ENCODE measurements at places on chromosomes 7 and 10. TPM values are rescaled to one million over a fixed set of nuclear protein-coding genes. Genes with fewer than 3 reads are reported as not detected.
A peak's percentile ranks its signal among the peaks of the same experiment; 100 is the strongest.

C10orf53 gene
- not detected for polyA plus RNA-seq

CPVL gene
- polyA plus RNA-seq: 1,108 TPM

WNT8B gene
- not detected for polyA plus RNA-seq

DNA sequence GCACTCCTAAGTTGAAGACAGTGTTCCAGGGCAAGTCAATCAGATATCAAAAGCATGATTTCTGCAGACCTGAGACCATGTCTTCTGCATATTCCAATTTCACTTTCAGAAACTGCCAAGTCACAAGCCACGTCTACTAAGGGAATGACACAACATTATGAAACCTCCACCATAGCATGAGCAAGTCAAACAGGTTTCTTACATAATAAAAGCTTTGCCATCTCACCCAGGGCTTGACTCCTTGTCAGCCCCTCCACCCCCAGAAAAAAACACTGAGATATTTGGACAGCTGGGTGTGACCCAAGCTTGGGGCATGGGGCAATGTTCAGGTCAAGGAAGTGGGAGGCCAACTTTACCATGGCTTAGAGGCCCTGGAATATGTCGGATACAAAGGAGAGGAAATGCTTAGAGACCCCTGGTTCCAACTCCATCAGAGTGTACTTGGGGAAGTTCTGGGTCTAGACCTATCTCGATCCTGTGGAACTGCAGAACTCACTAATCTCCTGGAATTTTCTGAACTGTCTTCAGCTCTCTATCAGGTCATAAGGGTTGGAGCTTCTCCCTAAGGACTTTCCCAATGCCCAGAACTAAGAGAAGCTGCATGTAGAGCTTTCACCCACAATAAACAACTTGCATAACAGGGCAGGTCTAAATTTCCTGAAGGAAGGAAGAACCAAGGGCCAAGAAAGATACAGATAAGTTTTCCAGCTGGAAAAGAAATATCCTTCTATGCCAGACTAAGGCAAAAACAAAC is 80.6 kb upstream of the NAMPT start:
- H3K4me3 ChIP-seq: no peak overlapping the region
- H3K27me3 ChIP-seq: no peaks in the 10 kb centered on the region
- peaks cover 18% of the 10 kb centered on the region for H3K4me1 ChIP-seq
- H3K27ac ChIP-seq: peak overlapping the region; percentile 80
- peak; percentile 94 for DNase-seq

DNA sequence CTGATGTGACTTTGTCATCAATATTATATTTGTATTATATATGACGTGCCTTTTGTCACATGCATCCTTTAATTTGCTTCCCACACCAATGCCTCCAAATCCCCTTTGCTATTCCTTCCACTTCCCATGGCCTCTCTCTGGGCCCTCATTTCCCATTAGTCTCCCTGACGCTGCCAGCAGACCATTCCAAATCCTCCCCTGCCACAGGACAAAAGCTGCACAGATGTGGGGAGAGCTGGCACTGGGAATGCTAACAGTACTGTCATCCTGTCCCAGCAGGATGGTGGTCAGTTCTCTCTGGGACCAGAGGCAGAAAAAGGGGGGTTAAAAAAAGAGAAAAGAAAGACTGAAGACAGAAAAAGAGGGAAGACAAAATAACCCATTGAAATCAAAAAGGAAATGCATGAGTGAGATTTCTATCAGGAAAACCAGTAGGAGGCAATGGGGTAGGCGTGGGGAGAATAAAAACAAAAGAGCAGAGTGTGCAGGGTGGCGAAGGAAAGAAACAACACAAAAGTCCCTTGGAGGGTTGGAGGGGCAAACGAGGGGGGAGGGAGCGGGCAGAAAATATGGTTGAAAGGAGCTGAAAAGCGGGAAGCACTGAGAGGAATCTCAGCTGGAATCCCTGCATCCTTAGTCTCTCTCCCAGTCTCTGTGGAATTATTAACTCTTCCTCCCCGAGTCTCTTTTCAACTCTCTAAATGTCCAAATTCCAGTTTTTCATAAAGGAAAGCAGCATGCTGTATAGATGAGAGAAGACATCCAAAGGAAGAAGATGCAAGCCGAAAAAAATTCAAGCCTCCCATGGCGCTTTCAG is 59.2 kb upstream of the PTN start:
- H3K27ac ChIP-seq: no peak overlapping the region
- no peaks in the 10 kb centered on the region for H3K36me3 ChIP-seq
- DNase-seq: no peak
- no peaks in the 10 kb centered on the region for H3K27me3 ChIP-seq
- H3K4me3 ChIP-seq: no peak overlapping the region

DNA sequence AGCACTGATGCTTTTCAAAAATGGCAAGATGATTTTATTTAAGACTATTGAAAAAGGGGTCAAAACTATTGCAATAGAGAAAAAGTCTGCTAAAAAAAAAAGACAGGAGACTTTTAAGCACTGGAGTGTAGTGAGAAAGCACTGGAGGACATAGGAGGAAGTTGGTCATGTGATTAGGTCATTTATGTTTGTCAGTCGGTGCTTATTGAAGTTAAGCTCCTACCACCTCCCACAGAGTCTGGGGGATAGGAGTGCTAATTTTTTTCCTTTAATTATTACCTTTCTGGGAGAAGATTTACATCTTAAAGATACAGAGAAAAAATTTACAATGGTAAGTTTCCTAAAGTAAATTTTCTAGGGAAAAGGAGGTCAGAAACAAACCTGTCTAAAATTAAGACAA is 80.2 kb upstream of the TMEM229A start:
- H3K27ac ChIP-seq: no peak overlapping the region
- H3K27me3 ChIP-seq: no peaks in the 10 kb centered on the region
- no peaks in the 10 kb centered on the region for H3K36me3 ChIP-seq
- no peak for DNase-seq

DNA sequence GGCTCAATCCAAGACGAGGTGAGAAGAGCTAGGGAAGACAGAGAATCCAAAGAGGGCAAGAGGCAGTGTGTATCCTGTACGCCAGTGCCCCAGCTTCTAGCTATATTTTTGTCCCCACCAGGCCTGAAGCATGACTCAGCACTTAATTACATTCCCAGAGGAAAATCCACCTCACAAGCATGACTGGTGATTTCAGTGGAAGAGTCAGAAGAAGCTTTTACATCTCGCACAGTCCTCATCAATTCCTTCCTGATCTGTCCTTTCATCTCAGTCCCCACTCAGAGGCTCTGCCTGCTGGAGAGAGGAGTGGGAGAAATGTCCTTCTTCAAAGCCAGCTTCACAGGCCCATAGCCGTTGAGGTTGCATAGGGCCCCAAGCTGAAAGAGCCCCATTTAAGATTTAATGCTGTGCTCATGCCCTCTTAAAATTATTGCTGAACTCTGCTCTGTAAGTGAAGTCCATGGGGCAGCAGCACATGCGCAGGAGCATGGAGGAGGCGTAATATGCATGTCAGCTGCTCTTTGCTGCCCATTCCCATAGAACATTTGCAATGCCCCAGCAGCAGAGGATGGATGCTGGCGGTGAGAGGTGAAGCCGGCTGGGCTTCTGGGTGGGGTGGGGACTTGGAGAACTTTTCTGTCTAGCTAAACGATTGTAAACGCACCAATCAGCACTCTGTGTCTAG is 39.0 kb upstream of the AOAH start:
- H3K4me1 ChIP-seq: peaks cover 9% of the 10 kb centered on the region
- H3K27me3 ChIP-seq: no peaks in the 10 kb centered on the region
- H3K36me3 ChIP-seq: no peaks in the 10 kb centered on the region
- no peak overlapping the region for H3K27ac ChIP-seq
